Activated T-cell treated with anti-CD3 and anti-CD28 coated beads, Interleukin-2, amount 50 U/mL, for 72 hours (primary cell): ENCODE measurements at places on chromosomes 4 and X. TPM values are rescaled to one million over a fixed set of nuclear protein-coding genes. Genes with fewer than 3 reads are reported as not detected.

NIPAL1 gene
- total RNA-seq = 1.6 TPM

FAM114A1 gene
- total RNA-seq = 0.48 TPM

SYP gene
- 15.9 TPM for total RNA-seq

NWD2 gene
- not detected for total RNA-seq

PLCXD1 gene
- total RNA-seq = 72.0 TPM
